Central memory CD8-positive, alpha-beta T cell (primary cell): ENCODE measurements at places on chromosomes 2 and 18.

- H3K27me3 ChIP-seq = no peaks in the 10 kb centered on the region
- peaks cover 25% of the 10 kb centered on the region for H3K4me1 ChIP-seq
- H3K4me3 ChIP-seq = no peak overlapping the region
- H3K27ac ChIP-seq = no peak overlapping the region
These were observed 81.1 kb downstream of the SETBP1 start for GRCh38 chr18:44761812-44762211.

DNA sequence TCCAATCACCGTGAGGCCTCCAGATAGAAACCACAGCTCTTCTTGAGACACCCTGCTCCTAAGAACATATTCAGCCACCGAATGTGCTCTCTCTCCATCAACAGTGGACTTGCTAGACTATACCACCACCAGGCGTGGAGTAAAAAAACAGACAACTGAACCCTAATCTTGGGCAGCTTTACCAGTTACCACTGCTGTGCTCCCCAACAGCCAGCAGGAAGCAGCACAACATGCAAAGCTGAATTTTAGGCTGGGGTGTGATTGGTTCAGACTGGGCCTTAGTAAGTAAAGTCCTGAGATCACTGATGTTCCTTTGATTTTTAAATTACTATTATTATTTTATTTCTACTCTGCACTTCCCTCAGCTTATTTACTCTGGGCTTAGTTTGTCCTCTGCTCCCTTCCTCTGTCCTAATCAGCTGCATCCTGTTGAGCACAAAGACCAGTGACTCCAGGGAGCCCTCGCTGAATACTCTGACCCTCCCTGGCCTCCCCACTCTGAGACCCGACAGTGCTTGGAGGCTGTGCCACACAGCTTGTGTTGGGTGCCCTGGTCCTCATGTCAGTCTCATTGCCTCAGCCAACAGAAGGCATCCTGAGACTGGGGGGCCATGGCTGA, 21.9 kb downstream of the MRPL35 start:
- H3K36me3 ChIP-seq = no peaks in the 10 kb centered on the region
- H3K27ac ChIP-seq = no peak overlapping the region
- DNase-seq = no peak
- H3K4me1 ChIP-seq = peaks cover 8% of the 10 kb centered on the region

GRCh38 chr2:10363861-10364610, 61.3 kb downstream of the HPCAL1 start:
- DNase-seq = no peak
- H3K27me3 ChIP-seq = no peaks in the 10 kb centered on the region
- H3K27ac ChIP-seq = no peak overlapping the region
- H3K4me1 ChIP-seq = peaks cover 41% of the 10 kb centered on the region
- no peaks in the 10 kb centered on the region for H3K36me3 ChIP-seq
- H3K4me3 ChIP-seq = no peak overlapping the region

DNA sequence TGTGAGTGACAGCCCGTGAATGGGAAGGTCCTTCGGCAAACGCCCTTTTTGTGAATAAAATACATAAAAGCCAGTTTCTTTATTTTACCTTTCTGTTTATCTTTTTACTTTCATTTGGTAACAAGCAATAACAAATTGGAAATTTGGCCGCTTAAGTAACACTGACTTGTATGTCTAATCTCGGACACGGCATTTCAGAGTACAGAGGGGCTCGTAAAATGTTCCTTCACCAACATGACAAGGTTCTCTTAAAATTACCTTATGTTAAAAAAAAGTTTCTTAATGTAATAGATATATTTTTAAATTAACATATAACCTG, 558 bp upstream of the NEMP2 start:
- peaks cover 12% of the 10 kb centered on the region for H3K36me3 ChIP-seq
- peak overlapping the region; percentile 95 for H3K4me3 ChIP-seq
- peak overlapping the region; percentile 99 for H3K27ac ChIP-seq
- no peaks in the 10 kb centered on the region for H3K27me3 ChIP-seq

DNA sequence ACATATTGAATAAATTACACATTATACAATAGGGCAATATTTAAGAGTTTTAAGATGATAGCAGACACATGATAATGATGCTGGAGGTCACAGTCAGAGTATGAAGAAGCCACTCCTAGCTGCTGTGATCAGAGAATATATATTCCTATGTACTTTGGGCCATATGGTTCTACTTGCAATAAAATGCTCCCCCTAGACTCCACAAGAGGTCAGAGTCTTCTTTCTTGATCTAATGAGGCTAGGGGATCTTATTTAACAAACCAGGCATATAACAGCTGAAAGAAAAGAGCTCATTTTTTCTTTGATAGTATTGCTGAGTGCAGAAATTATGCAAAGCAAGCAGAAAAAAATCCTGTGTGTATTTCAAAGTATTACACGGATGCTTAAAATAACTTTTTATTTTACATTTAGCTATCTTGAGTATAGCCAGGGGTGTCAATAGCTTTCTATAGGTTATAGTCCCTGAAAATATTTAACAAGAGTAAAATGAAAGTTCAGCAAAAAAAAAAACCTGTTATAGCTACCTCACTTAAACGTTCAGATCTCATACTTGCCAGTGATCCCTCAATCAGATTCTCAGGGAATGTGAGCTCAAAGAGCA, 748.7 kb upstream of the CHAC2 start:
- no peaks in the 10 kb centered on the region for H3K4me1 ChIP-seq
- no peak overlapping the region for H3K27ac ChIP-seq
- H3K36me3 ChIP-seq = peaks cover 1% of the 10 kb centered on the region

DNA sequence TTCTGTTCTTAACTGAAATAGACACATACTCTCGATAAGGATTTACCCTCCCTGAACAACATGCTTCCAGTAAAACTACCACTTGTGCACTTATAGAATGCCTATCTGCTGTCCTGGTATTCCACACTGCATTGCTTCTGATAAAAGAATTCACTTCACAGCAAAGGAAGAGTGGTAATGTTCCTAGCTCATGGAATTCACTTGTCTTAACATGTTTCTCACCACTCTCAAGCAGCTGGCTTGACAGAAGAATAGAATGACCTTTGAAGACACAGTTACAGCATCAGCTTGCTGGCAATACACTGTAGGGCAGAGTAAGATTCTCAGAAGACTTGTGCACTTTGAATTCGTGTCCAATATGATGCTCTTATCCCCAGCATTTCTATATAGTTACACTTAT, 524.1 kb upstream of the CNTNAP5 start:
- no peak overlapping the region for H3K27ac ChIP-seq
- H3K4me1 ChIP-seq = no peaks in the 10 kb centered on the region
- no peaks in the 10 kb centered on the region for H3K27me3 ChIP-seq
- DNase-seq = no peak

DNA sequence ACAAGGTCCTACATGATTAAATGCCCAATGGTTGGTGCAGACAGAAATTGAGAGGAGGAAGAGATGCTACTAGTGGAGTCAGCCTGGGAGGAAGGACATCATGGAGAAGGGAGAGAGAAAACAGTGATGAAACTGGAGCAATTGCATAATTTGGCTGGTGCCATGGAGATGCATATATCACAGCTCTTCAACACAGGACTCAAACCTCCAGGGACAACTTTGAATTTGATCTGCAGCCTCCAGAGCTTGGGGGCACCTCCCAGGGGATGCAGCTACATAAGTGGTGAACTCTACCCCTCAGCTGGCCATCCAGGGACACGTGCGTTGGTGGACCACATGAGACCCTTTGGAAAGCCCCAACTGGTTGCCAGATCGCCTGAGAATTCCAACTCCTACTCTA, 80.4 kb downstream of the CTAGE1 start:
- peak overlapping the region; percentile 89 for H3K27ac ChIP-seq
- no peak overlapping the region for H3K4me3 ChIP-seq
- H3K4me1 ChIP-seq = peaks cover 67% of the 10 kb centered on the region

- no peak overlapping the region for H3K27ac ChIP-seq
- no peaks in the 10 kb centered on the region for H3K4me1 ChIP-seq
- no peaks in the 10 kb centered on the region for H3K27me3 ChIP-seq
- no peak overlapping the region for H3K4me3 ChIP-seq
These were observed 550.1 kb downstream of the SPAG16 start for GRCh38 chr2:213834331-213834730.

GRCh38 chr2:213004197-213004821, 147.1 kb downstream of the IKZF2 start:
- H3K27ac ChIP-seq = no peak overlapping the region
- H3K4me1 ChIP-seq = peaks cover 6% of the 10 kb centered on the region
- H3K4me3 ChIP-seq = no peak overlapping the region
- H3K36me3 ChIP-seq = peaks cover 10% of the 10 kb centered on the region
- DNase-seq = no peak

GRCh38 chr2:137910641-137911040, 53.6 kb upstream of the HNMT start:
- H3K27ac ChIP-seq = no peak overlapping the region
- H3K4me1 ChIP-seq = no peaks in the 10 kb centered on the region
- no peak overlapping the region for H3K4me3 ChIP-seq
- H3K36me3 ChIP-seq = no peaks in the 10 kb centered on the region
- H3K27me3 ChIP-seq = no peaks in the 10 kb centered on the region
